ENCODE measurements at places on chromosomes 6 and 20.

DNA sequence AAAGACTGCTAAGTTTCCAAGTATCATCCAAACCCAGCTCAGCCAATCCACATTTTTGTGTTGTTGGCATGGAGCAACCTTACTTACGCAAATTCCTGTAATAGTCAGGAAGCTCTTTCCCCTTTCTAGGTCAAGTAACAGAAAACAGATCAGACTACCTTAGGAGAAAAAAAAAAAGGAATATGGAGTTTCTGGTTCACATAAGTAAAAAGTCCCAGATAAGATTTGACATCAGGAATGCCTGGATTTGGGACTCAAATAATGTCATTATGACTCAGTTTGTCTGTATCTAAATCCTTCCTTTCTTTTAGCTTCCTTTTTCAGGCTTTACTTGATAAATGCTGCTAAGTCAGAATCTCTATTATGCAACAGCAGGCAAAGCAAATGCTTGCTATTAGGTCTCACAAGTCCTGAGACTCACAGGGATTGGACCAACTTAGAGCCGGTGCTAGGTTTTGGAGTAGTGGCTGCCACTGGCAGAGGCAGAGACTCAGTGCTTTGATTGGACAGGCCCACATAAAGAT is 44.5 kb downstream of the NCOA7 start:
- no peak for DNase-seq

GRCh38 chr20:25659999-25660398 is 36.2 kb upstream of the NANP start:
- DNase-seq: no peak

DNA sequence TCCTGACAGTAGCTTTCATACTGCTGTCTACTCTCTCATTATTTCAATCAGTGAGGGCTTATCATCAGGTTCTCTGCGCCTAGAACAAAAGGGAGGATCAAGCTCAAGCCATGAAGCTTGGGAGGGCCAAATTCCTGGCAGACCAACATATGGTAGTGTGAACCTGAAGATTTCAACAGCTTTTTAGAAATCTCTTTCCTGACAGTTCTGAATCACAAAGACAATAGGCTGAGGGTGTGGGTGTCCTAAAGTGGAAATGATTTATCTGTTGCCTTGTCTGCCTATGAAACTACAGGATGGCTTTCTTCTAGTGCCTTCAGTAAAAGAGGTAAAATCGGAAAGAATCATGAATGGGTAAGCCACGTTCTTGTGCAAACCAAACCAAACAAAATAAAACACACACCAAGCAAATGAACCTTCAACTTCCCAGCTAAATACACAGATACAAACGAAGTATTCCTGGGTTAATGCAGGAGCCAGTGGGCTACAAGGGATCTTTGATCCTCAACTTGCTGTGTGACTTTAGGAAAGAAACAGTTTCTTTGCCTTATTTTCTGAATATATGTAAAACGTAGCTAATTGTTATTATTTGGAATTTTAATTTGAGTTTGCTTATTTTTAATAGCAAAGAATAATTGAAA is 2.7 kb upstream of the RHAG start:
- DNase-seq: no peak

DNA sequence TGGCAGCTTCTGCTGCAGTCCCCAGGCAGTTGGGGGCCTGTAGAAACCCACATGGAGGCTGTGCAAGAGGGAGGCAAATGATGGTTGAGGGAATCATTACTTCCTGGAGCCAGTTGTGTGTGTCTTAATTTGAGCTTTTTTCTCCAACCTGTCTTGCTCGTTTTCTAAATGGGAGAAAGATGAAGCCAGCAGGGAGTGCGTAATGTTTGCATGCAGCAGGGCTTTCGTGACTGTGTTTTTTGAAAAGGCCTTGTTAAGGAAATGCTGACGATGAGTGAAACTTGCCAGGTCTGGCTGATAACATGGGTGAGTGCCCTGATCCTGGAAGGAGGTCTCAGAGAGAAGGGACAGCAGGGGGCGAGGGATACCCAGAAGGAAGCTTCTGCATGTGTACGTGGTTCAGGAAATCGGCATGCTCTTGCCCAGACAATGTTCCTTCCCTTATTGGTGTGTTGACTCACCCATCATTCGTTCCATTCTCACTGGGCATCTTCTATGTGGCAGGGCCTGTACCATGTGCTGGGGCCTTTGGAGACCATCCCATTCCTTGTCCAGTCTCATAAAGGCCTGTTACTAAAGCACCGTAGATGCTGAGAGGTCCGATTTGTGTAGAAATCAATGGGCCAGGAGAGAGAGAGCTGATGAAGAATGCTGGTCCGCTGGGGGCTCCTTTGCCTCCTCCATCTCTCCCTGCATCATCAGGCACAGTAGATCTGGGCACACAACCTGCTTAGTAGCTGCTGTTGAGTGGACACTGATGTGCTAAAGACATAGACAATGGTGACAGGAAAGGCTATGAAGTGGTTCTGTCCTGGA is 27.4 kb downstream of the GLP1R start:
- DNase-seq: no peak

- no peak for DNase-seq
Observed at GRCh38 chr20:50182346-50182745, 8.3 kb upstream of the CEBPB start.

- no peak for DNase-seq
Observed at GRCh38 chr6:5840734-5841390, 165.9 kb downstream of the NRN1 start.

DNA sequence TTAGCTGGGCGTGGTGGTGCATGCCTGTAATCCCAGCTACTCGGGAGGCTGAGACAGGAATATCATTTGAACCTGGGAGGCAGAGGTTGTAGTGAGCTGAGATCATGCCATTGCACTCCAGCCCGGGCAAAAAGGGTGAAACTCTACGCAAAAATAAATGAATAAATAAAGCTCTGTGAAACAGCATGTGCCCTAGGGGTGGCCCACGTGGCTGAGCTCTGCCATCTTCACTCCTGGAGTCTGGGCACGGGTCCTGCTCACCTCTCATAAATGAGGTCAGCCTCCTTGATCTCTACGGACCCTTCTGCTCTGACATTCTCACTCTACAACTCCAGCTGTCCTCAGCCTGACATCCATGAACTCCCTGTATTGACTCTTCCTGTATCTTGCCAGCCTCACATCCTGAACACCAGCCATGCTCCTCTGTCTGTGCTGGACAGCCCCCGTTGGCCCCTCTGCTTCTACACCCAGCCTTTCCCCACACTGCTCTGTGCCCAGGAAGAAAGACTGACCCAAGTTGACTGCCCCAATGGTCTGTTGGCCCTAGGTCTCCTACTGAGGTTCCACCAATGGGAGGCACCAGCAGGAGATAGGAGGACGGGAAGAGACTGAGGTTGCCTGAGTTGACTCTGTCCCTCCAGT is 21.9 kb downstream of the CPNE5 start:
- DNase-seq: no peak

GRCh38 chr6:28423546-28423945 is 19.7 kb downstream of the ZSCAN23 start:
- no peak for DNase-seq

- DNase-seq: no peak
Observed at GRCh38 chr6:7042654-7043545, 64.9 kb upstream of the RREB1 start.

DNA sequence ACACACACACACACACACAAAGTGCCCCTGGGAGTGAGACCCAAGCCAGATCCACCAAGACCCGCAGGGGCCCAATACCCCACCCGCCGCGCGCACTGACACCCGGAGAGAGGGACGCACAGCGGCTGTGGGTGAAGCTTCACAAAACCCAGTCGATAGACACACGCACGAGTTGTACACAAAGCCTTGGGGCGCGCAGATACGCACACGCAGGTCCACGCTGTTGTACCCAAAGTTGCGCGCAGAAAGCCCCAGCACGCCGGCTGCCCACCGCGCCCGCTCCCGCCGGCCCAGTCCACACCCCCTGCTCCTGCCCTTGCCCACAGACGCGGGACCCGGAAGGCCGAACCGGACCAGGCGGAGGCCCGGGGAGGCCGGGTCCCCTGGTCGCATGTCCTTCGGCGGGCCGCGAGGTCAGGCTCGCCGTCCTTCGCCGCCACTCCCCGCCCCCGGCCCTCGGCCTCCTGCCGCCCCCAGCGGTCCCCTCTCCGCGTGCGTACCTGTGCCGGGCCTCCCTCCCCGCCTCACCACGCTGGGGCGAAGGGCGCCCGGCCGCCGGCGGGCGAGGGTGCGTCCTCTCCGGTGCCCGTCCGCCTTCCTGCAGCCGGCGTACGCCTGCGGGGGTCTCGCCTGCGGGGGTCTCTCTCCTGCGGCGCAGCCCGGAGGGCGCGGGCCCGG is at the start of gene TMEM74B:
Gene TMEM74B (minus strand): TSS at position 344 of the 678 bp plus-strand sequence. CDS start 1,180 bp downstream, outside the sequence.
- DNase-seq: no peak

- DNase-seq: no peak
Observed at GRCh38 chr20:33372993-33373441, 28.3 kb downstream of the CDK5RAP1 start.

DNA sequence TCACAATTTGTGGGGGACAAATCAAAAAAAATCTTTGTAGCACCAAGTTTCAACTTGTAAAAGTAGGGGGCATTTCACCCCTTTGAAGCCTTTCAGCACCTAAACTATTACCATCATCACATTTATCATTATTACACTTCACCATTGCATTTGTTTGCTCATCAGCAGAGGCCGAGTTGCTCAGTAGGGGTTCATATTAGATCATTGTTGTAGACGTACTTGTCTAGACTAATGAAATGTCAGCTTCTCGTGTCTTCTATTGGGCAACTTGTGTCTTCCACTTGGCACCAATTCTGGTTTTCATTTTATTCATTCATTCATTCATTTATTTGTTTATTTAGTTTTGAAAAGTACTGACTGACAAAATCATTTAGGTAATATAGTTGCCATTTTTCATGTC is 338.3 kb upstream of the KCNQ5 start:
- no peak for DNase-seq

DNA sequence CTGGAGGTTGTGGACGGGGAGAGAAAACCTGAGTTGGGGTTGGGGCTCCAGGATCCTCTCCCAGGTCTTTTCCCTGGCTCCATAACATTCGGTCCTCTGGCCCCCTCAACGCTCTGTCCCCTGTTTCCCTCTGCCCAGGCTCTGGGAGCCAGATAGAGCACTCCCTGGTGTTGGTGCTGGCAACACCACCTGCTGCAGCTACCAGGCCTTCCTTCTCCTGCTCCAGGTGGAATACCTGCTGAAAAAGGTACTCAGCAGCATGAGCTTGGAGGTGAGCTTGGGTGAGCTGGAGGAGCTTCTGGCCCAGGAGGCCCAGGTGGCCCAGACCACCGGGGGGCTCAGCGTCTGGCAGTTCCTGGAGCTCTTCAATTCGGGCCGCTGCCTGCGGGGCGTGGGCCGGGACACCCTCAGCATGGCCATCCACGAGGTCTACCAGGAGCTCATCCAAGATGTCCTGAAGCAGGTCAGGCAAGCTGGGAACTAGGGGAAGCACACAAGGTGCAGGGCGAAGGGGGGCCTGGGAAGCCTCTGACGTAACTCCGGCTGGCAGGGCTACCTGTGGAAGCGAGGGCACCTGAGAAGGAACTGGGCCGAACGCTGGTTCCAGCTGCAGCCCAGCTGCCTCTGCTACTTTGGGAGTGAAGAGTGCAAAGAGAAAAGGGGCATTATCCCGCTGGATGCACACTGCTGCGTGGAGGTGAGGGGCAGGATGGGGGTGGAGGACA is 14.6 kb downstream of the DEF6 start:
- no peak for DNase-seq

- no peak for DNase-seq
Observed at GRCh38 chr6:151269321-151269995, 29.7 kb downstream of the AKAP12 start.

- DNase-seq: no peak
Observed at GRCh38 chr6:166907373-166907841, 48.9 kb downstream of the RNASET2 start.

GRCh38 chr6:7271205-7271534 is 41.8 kb downstream of the SSR1 start:
- DNase-seq: no peak

GRCh38 chr6:108117427-108118358 is 43.2 kb upstream of the OSTM1 start:
- DNase-seq: no peak

GRCh38 chr6:39746795-39747194 is 21.6 kb upstream of the KIF6 start:
- no peak for DNase-seq

DNA sequence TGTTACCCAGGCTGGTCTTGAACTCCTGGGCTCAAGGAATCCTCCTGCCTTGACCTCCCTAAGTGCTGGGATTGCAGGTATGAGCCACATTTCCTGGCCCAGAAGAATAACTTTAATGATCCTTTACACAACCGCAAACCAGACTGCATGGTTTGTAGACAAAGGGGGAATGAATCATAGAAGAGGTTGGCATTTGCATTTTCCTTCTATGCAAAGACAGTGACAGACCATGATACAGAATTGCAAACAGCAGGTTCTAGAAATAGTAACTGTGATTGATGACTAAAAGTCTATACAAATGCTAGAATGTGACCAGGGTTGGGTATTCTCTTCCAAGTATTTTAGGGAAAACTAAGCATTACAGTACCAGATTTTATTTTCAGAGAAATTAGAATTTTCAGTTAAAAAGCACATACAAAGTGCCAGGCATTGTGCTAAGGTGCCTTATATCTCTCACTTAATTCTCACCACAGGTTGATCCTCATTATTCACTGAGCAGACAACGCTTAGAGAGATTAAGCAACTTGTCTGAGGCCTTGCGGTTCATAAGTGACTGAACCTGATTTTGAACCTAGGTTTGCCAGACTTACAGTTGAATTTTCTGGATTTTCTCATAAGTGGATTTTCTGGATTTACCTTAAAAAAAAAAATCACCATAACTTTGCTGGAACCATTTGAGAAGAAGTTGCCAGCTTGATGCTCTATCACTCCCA is 146.6 kb downstream of the ZFAND3 start:
- no peak for DNase-seq

GRCh38 chr6:83696674-83697073 is 12.2 kb downstream of the SNAP91 start:
- DNase-seq: no peak

- no peak for DNase-seq
Observed at GRCh38 chr6:105817370-105817769, 268.8 kb upstream of the PRDM1 start.

DNA sequence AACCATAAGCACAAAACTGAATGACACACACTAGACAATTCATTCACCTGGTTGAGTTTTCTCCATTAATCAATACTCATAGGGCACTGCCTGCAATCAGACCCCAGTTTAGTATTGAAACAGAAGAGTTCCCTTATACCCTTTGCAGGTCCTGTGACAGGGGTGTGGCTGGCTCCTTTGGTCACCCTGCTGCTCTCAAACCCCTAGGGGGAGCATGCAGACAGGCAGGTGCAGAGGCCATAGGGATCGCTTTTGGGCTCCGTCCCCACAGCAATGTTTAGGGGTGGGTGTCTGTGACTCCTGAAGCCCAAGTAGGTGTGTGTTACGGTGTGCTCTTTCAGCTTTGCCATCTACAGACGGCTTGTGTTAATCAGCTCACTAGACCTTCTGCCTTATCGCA is 210.4 kb downstream of the CENPW start:
- DNase-seq: no peak

GRCh38 chr6:139296927-139297326 is 5.1 kb upstream of the TXLNB start:
- no peak for DNase-seq

DNA sequence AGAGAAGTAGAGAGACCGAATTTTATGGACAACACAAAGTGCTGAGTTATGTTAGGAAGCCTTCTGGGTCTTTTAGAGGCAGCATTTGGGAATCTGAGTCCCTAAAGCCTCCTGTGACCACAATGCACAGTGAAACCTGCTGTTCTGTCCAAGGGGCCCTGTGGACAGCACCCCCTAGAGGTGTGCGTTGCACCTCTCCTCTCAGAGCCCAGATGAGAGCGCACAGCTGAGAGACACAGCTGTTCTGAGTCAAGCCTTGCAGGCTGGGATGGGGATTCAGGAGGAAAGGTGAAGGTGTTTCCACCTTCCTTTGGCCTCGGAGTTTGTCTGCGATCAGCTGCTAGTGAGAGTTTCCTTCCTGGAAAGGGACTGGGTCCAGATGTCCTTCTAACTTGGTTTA is 13.0 kb downstream of the PCK1 start:
- DNase-seq: no peak

All from activated naive CD4-positive, alpha-beta T cell (primary cell).